ENCODE measurements at places on chromosomes 7 and 10. TPM values are rescaled to one million over a fixed set of nuclear protein-coding genes. Genes with fewer than 3 reads are reported as not detected.

DNA sequence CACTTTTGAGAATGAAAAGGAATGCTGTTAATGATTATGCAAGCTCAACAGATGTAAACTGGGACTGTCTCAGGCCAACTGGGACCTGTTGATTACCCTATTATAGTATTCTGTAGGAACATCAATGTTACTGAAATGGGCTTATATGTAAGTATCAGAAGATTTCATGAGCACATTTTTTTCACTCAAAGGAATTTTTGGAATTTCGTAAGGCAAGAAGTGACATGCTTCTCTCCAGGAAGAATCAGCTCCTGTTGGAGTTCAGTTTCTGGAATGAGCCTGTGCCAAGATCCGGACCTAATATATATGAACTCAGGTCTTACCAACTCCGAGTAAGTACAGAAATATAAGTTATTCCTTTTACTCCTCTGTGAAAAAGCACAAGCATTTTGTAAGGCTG is 19.2 kb downstream of the NIPSNAP2 start:
- no peak for DNase-seq

GRCh38 chr10:96695975-96696634 is 24.2 kb downstream of the PIK3AP1 start:
- DNase-seq: no peak

- peak; percentile 88 for DNase-seq
Observed at GRCh38 chr7:68309806-68310205, 1288.5 kb upstream of the AUTS2 start.

DNA sequence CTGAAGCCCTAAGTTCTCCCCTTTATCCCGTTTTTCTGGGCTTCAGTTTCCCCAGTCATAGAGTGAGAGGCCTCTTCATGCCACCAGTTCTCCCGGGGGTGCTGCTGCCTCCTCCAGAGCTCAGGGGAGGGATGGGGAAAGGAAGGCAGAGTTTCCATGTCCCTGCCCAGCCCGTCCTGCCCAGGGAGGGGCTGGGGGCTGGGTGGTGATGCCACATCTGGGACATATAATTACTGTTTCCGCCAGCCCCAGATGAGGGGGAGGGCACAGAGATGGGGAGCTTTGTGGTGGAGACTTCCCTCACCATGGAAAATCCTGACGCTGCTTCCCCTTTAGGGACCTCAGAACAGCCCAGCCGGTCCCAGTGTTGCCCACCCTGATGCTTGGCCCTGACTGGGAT is 4.1 kb downstream of the AQP1 start:
- DNase-seq: peak; percentile 23

DLG5 gene
- 60.3 TPM for total RNA-seq

PAX4 gene
- total RNA-seq: not detected

CTAGE4 gene
- total RNA-seq: not detected

ASZ1 gene
- total RNA-seq: not detected
